SIG-M5 (cell line): ENCODE measurements at places on chromosomes 11 and 22.

- DNase-seq, result no peak
Observed at GRCh38 chr22:46694416-46695170, 43.5 kb downstream of the CERK start.

DNA sequence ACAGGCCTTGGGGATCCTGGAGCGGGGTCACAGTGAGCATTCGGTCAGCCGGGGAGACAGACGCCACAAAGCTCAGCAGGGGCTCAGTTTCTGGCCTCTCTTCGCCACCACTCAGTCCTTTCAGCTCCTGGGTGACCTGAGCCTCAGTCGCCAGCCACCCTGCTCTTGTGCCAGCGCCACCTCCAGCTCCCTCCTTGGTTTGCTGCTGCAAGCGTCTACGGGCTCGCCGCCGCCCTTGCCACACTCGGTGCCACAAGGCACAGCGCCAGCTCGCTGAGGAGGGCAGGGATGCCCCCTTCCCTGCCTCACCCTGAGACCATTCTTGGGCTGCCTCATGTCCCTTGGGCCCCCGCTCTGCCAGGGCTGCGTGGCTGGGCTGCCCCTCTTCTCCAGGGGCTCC is 1.5 kb upstream of the EEF1G start:
- DNase-seq, result no peak

- DNase-seq, result no peak
Observed at GRCh38 chr22:43267332-43267980, 75.7 kb downstream of the SCUBE1 start.

DNA sequence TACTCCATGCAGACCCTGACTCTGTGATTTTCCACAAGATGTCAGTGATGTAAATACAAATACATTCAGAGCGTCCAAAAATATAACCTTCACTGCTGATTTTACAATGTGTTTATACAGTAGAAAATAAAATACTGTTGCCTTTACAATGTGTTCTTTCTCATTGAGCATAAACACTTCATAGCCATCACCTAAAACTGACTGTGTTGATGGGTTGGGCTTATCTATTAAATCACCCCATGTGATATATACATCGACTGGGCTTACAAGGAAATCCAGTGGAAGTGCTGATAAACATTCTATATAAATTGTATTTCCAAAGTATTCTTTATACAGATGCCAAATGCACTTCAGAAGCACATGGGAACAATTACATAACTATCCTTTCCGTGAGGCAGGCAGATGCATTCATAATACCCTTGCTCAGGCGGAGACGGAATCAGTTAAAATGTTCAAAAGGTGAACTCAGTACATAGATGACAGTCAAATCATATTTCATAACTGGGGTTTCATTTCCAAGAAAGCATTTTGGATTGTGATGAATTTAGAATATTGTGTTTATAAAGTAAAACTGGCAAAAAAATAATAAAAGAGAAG is 27.7 kb downstream of the DDI1 start:
- no peak for DNase-seq

DNA sequence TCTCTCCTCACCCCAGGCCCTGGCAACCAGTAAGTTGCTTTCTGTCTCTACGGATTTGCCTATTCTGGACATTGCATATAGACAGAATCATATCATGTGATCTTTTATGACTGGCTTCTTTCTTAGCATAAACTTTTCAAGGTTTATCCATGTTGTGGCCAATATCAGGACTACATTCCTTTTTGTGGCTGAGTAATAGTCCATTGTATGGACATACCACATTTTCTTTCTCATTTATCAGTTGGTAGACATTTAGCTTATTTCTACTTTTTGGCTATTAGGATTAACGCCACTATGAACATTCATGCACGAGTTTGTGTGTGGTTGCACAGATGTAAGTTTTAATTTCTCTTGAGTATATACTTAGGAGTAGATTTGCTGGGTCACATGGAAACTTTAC is 35.7 kb downstream of the ARFGAP3 start:
- no peak for DNase-seq

- DNase-seq, result no peak
Observed at GRCh38 chr11:124627546-124627945, 4.9 kb downstream of the TBRG1 start.

GRCh38 chr11:125211191-125211947 is 46.8 kb downstream of the PKNOX2 start:
- no peak for DNase-seq

- DNase-seq, result no peak
Observed at GRCh38 chr22:36206255-36206654, 4.6 kb upstream of the APOL4 start.

DNA sequence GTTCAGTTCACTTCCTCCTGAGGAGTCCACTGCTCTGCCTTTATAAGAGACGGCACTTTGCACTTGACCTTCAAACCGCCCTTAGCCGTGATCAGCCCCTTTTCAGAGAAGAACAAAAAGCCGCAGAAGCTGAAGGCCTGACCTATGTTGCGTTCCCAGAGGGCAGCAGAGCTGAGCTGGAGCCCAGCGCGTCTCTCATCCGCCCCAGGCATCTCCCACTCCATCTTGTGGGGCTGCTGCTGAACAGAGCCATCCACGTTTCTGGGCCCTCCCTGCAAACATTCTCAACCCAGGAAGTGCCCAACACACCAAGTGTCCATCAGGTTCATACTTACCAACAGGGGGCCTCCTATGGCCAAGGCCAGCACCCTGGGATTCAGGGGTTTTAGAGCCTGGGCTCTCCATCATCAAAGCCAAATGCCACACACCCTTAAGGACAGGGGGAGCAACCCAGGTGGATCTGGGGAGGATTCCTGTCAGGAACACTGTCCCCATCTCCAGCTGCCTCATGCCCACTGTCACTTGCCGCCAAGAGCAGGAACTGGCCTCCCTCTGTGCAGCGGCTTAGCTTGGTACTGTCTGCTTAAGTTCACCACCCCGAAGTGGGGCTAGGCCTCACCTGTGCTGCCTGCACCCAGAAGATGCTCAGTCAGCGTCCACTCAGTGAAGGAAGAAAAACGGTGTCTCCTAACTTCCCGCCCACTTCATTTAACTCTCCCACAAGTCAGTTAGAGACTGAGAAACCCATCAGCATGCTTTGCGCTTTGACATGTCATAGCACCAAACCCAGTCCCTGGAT is 16.0 kb upstream of the EFCAB6 start:
- DNase-seq, result no peak

- no peak for DNase-seq
Observed at GRCh38 chr22:40534379-40535188, 101.9 kb downstream of the MRTFA start.

DNA sequence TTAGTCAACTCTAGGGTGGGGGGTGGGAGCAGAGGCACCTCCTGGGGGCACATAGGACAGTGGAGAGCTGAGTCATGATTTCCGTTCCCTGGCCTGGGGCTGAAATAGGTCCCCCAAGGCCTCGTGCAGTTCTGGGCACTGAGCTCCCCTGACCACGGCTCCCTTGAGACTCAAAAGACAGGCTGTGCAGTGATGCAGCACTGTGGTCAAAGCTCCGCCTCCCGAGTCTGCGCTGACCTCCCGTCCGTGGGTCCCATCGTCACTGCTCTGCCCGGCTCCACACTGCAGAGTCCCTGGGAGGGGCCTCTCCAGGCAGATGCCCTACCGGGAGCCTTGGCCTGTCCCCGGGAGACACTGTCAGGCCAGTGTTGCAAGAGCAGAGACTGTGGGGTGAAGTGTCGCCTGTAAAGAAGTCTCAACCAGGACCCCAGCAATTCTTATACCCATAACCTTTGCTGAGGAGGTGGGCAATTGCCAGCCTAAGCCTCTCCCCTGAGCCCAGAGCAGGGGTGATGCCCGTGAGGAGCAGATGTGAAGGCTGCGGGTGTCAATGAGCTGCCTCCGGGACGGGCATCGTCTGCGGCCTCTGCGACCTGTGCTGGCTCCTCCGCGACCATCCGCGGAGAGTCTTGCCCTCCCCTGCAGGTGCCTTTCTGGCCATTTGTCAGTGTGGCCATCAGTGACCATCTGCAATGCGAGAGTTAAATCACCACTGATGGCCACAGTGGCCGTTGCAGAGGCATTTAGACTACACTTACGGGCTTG is 877.3 kb downstream of the BRD1 start:
- DNase-seq, result no peak

DNA sequence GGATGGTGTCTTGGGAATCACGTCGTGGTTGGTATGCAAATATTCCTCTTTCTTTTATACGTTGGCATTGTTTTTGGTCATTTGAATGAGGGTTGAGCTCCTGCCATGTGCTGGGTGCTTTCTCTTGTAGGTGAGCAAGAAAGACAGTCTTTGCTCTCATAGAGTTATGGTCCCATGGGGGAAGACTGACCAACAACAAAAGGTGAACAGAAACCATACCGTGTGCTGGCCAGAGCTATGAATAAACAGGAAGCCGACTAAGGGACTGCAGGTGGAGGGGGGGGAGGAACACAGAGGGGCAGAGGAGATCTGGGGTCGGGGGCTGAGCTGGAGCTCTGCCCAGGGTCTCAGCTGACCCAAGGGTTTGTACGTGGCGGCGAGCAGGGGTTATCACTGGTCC is 245.3 kb downstream of the CTTN start:
- no peak for DNase-seq

- DNase-seq, result no peak
Observed at GRCh38 chr11:132620423-132620822, 911.9 kb downstream of the OPCML start.

DNA sequence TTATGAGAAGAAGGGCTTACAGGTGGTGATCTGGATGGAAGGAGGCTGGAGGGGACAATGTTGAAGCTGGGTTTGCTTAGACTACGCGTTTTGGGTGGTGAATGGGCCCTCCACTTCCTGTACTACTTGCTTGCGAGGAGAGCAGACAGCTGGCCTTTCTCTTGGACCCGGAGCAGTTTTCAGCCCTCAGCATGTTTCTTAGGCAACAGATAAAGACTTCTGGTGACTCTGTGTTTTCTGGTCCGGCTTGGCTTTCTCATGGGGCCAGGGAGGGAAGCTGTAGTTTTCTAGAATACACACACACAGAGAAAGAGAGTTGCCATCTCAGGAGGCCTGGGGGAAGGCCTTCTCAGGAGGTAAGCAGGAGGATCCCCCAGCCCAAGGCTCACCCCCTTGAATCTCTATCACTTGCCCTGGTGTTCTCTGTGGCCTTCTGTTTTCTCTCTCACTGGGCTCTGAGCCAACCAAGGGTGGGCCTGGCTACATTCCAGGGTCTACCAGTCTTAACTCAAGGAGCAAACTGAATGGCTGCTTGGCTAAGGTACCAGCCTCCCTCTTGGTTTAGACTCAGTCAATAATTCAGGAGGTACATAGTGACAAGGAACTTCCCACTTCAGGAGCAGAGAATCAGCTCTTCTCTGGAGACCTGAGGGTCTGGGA is 2.4 kb downstream of the CCS start:
- DNase-seq, result peak; percentile 44

- no peak for DNase-seq
Observed at GRCh38 chr22:44331881-44332714, 19.3 kb upstream of the SHISAL1 start.

DNA sequence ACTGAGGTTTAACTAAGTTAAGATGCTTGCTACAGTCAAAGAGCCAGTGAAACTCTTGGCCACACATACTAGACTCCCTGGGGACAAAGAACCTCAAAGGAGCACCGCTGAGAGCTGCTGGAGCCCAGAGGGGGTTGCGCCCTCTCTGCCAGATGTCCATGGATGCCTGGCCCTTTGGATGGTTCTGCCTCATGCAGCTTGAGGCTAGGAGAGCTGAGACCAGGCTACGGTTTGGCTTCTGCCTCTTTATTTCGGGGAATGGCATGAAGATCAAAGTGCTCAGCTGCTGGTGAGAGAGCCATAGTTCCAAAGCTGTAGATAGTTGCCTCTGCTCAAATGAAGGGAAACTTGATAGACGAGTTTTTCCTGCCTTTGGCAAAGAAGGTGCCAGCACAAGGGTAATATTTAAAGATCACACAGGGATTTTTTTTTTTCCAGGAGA is 43.0 kb downstream of the RASSF10 start:
- DNase-seq, result no peak

DNA sequence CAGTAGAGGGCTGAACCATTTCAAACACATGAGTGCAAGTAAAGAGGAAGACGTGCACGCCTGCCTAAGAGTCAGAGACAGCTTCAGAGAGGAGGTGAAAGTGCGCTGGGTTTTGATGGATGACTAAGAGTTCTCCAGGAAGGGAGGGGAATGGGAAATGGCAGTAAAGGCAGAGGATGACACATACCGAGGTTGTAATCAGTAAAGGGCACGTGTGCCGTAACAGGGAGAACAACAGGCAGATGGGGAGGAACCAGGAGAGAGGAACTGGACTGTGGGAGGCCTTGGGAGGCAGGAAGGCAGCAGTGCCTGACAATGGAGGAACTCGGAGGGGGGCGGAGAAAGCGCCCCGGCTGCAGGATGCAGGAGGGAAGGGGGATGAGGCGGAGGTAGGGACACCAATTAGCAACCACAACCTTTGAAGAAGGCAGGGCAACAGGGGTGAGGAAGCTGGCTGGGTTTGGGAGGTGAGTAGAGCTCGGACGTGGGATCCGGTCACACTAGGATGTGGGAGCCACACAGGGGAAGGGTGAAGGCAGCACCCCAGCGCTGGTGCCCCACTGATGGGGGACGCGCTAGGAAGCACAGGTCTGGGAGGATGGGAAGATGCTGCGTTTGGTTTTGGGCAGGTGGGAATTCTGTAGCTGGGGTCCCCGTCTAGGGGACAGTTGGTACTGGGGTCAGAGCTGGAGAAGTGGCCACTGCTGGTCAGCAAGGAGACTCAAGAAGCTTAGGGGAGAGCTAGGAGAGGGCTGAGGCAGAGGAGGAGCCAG is 67.4 kb downstream of the SCUBE1 start:
- DNase-seq, result peak; percentile 40

DNA sequence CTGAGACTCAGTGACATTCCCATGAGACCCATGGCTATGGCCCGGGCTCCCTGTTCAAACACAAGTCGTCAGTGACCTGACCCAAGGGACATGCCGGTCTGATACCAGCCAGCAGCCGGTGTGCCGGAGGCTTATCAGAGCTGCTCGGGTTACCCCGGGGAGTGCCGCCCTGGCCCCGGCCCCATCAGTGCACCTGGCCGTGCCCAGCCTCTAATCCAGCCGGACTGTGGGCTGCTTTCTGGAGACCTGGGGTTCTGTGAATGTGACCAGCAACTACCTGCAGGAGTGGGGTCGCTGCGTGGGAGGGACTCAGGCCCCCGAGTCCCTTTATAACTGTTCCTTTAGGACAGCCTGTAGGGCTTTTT is 52.7 kb downstream of the LINC01488 start:
- no peak for DNase-seq

GRCh38 chr11:83306200-83307080 is 20.3 kb upstream of the CCDC90B start:
- no peak for DNase-seq

- DNase-seq, result peak; percentile 6
Observed at GRCh38 chr22:21855676-21856075, 11.8 kb downstream of the MAPK1 start.

- DNase-seq, result no peak
Observed at GRCh38 chr11:69287968-69288882, 5.7 kb upstream of the MYEOV start.

- DNase-seq, result no peak
Observed at GRCh38 chr11:107276077-107276476, 181.5 kb downstream of the CWF19L2 start.

GRCh38 chr11:76316726-76317125 is 64.2 kb downstream of the THAP12 start:
- DNase-seq, result no peak

- DNase-seq, result no peak
Observed at GRCh38 chr22:50531546-50531961, 1.7 kb upstream of the TYMP start.
